Stimulated activated CD8-positive, alpha-beta memory T cell treated with anti-CD3 and anti-CD28 coated beads, Interleukin-7, amount 100 ng/mL, for 4 hours (primary cell): ENCODE measurements at places on chromosomes 7 and 10.

DNA sequence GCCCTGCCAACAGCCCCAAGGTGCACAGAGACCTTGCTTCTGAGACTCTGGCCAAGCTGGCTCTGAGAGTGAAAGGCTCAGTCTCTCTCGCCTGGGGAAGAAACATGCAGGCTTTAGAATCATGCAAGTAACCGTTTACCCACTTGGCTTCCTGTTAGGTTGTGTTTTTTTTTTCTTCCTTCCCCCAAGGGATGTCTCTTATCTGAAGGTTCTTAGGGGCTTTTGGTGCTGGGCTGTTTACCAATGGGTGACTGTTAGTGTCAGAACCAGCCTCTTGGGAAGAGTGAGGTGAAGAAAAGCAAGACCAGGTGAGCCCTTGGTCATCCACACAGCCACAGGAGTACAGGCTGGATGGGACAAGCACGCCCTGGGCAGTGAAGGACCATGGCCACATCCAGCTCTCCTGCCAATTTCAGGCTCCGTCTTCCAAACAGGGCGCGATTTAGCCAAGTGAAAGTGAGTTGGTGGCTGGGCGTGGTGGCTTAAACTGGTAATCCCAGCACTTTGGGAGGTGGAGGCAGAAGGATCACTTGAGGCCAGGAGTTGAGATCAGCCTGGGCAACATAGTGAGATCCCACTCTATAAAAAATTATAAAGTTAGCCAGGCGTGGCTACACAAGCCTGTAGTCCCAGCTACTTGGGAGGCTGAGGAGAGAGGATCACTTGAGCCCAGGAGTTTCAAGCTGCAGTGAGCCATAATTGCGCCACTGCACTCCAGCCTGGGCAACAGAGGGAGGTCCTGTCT is 76.3 kb upstream of the CUX1 start:
- no peak for DNase-seq

DNA sequence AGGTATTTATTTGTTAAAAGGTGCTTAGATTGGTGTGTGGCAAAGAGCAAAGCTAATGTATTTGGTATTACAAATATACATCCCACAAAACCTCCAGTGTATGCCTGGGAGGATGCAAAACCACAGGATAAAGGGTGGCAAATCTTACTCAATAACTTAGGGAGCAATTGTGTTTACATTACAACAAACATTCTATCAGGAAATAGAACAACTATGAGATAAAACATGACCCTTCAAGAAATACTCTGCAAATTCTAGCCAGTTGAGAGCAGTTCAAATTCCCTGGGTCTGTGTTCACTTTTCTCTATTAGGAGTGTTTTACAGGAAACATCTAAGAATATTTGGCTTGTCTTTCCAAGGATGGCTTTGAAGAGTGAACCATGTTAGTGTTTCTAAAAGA is 64.9 kb downstream of the CUL1 start:
- DNase-seq, result no peak

GRCh38 chr10:34156781-34157425 is 658.2 kb downstream of the PARD3 start:
- no peak for DNase-seq

DNA sequence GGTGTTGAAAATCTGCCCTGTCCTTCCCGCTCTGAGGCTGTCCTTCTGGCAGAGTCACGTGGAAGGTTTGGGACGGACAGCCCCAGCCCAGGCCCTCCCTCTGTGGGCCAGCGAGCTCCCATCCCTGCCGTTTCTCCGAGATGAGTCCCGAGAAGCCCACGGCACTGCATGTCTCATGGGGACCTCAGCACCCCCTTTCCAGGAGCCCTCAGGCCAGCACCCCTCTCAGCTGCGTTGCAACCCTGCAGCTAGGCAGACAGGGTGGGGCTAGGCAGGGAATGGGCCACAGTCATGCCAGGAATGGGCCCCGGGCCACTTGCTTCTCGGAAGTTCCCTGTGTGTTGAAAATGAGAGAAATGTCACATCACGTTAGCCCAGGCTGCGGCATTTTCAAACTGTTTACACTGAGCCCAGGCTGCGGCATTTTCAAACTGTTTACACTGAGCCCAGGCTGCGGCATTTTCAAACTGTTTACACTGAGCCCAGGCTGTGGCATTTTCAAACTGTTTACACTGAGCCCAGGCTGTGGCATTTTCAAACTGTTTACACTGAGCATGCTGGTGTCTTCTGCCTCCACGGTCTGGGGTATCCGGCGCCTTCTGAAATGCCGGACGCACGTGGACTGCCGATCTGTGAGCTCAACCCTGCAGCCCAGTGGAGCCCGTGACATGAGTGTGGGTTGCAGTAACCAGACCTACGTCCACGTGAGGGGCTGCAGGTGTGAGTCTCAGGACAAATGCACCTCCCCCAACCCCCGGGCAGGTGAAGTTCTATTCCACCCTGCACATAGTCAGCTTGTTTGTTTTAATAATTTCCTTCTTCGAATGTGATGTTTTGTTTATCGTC is 42.6 kb downstream of the FAM20C start:
- DNase-seq, result no peak

- no peak for DNase-seq
These were observed 10.1 kb downstream of the GDF10 start for GRCh38 chr10:47310090-47310505.

- no peak for DNase-seq
These were observed 1.4 kb downstream of the LRRC27 start for GRCh38 chr10:132333386-132333785.

DNA sequence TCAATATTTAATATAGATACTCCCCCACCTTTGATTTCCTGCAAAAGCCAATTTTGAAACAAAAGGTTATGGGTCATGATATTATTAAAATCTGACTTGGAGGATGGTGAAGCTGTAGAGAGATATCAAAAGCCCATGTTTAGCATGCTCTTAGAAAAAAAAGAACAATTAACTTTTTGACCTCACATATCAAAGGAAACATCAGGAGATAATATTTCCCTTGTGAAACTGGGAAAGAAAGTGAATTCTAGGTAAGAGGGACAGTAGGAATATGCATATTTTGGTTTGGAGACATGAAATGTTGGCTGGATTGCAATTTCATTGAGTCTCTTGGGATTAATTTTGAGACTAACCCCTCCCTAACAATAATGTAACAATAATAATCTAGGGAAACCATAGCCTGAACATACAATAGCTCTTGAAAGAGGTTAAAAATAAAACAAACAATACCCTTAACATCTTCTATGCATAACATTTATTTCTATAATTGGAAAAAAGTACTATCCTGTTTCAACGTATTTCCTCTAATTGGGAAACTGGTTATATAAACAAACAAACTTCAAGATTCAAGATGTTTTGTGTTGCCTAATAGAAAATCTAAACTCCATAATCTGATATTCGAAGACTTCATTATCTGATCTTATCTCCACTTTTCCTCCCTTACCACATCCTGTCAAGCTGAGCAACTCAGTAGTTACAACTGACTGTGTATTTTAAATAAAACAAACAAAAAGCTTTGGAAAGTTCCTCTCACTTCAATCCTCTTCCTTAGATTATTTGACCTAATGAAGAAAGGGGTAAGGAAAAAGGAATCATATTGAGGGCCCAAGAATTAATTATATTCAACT is 14.8 kb downstream of the TMEM26 start:
- DNase-seq, result no peak

DNA sequence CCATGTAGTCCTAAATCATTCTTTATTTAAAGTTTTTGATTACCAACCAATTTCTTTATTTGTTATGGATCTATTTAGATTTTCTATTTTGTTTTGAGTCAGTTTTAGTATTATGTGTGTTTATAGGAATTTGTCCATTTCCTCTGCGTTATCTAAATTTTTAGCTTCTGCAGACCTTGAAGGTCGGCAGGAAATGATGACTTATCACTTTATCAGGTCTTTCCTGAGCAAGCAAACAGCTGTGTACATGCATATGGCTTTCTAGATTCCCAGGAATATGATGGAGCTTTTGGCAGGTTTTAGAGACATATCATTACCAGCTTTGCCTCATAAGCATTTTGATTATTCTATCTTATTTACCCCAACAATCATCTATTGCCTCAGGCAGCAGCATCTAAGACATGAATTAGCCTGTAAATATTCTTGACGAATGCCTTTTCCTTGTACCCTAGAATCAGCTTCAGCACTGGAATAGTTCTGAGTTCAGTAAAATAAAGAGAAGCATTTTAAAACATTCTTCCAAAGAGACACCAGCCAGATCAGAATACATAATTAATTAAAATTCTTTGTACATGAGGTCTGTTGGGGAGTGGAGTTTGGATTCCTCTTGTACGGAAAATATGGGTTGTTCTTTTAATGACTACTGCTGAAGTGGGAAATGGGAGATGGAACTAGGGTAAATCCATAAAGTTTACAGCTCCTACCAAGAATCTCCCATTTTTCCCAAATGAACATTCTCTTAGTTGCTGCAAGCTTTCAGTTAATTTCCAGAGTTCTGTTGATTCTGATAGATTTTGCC is 408.8 kb upstream of the SEMA3C start:
- no peak for DNase-seq

DNA sequence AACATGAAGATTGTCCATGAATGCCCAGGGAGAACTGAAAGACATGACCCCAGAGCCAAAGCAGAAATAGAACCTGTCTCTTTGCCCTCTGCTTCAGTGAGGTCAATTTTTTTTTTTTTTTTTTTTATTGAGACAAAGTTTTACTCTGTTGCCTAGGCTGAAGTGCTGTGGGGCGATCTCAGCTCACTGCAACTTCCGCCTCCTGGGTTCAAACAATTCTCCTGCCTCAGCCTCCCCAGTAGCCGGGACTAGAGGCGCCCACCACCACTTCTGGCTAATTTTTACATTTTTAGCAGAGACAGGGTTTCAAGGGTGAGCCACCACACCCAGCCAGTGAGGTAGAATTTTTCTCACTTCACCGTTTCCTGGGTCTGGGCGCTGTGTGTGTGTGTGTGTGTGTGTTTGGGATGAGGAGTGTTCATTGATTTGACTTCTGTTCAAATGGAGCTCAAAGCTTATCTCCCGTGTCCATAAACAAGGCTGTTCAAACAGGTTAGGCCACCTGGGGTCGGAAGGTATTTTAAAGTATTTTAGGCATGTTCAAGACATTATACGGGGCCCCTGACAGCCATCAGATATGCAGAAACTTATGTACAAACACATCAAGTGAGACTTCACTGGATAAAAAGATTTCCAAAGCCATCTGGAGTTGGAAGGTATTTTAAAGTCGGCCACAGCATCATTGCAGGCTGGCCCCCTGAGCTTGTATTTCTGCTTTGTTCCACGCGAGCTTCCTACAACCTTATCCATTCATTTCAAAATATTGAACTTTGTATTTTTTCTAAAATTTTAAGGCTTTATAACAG is 93.8 kb downstream of the MAP3K8 start:
- DNase-seq, result no peak

- DNase-seq, result no peak
These were observed 38.7 kb downstream of the FAM241B start for GRCh38 chr10:69668721-69669120.

GRCh38 chr7:506921-507622 is 12.6 kb downstream of the PDGFA start:
- DNase-seq, result no peak

- DNase-seq, result no peak
These were observed 581 bp downstream of the CLCN1 start for GRCh38 chr7:143316492-143316891.

- no peak for DNase-seq
These were observed 3.2 kb downstream of the MMS19 start for GRCh38 chr10:97494863-97495506.

GRCh38 chr7:99833289-99833877 is 5.6 kb downstream of the CYP3A43 start:
- DNase-seq, result no peak

DNA sequence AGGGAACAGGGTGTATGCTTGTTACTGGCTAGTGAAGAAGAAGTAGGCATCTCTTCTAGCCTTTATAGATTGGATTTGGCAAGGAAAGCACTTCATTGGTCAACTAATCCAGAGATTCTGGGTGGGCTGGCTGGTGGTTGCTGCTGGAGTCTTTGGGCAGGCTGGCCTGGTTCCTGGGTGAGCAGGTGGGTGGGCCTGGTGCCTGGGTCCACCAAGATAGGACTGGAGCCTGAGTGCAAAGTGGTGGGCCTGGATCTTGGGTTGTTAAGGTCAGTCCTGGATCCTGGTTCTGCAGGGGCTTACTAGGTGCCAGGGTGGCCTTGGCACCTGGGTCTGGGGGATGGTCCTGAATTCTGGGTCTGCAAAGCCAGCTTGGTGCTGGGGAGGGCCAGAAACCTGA is 482.4 kb upstream of the GHITM start:
- no peak for DNase-seq
